ENCODE measurements at places on chromosomes 3 and 15. TPM values are rescaled to one million over a fixed set of nuclear protein-coding genes. Genes with fewer than 3 reads are reported as not detected.

DNA sequence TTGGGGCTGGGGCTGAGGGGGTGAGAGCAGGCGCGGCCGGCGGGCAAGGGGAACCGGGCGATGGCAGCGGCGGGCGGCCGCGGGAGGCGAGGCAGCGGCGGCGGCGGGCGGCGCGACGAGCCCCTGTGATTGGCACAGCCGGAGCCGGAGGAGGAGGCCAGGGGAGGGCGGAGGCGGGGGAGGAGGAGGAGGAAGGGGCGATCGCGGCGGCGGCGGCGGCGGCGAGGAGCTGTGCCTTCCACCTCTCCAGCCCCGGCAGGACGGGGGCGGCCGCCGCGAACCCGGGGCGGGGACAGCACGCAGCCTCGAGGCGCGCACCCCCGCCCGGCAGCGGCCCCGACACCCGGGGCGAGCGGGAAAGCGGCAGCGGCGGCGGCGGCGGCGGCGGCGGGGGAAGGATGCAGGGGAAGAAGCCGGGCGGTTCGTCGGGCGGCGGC, at the start of gene SLCO3A1:
SLCO3A1 (plus strand) TSS at position 198 of the 437 bp plus-strand sequence.
- peak; percentile 6 for DNase-seq

GRCh38 chr3:151330379-151330778, 1.0 kb upstream of the P2RY13 start:
- DNase-seq: no peak

Gene TMEM212
- total RNA-seq: not detected

- DNase-seq: no peak
These were observed 106.8 kb upstream of the CDIN1 start for GRCh38 chr15:36472672-36473071.

Measured in lung microvascular endothelial cell (primary cell).